ENCODE measurements at places on chromosomes 5 and 9.

DNA sequence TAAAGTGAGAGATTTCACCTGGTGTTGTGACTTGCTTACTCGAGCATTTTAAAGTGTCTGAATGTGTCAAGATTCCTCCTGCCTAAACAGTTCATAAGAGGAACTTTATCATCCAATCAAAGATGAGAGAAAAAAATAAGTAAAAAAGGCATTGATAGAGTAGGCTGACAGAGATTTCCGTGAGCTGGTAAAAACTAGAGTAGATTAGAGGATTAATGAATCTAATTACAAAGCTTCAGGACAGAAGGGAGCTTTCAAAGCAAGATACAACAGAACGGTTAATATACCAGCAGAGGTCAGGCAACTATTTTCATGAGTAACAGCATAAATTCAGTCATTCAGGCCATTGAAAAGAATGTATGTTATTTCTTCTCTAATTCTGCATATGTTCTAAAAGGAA, 91.5 kb downstream of the ADAMTS6 start:
- no peak for DNase-seq
- H3K27me3 ChIP-seq: no peaks in the 10 kb centered on the region
- no peak overlapping the region for H3K4me3 ChIP-seq
- H3K27ac ChIP-seq: no peak overlapping the region
- no peaks in the 10 kb centered on the region for H3K36me3 ChIP-seq
- no peaks in the 10 kb centered on the region for H3K4me1 ChIP-seq

DNA sequence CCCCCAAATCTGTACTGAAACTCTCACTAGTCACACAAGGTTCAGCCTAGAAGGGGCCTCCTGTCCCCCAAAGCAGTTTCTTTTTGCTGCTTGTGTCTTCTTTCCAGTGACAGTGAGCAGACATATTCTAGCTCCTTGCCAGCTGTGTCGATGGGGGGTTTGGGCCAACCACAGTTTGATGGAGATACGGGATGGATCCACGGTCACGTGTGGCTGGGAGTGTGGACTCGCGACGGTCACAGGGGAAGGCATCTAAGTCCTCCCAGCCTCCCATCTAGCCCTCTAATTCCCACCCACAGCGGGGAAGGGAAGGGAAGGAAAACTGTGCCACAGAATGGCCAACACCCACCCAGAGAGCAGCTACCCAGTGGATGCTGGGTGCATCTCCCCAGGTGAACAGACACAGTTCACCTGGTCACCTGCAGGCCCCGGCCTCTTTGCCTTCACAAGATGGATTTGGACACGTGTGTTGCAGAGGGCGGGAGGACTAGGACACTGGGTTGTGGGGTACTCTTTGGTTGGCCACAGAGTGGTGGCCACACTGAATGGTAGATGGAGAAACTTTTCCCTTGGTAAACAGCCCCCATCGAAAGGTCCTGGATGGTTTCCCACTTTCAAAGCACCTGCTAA, 54.4 kb downstream of the CRB2 start:
- H3K36me3 ChIP-seq: no peaks in the 10 kb centered on the region
- H3K4me3 ChIP-seq: no peak overlapping the region
- no peak overlapping the region for H3K27ac ChIP-seq
- no peaks in the 10 kb centered on the region for H3K27me3 ChIP-seq

DNA sequence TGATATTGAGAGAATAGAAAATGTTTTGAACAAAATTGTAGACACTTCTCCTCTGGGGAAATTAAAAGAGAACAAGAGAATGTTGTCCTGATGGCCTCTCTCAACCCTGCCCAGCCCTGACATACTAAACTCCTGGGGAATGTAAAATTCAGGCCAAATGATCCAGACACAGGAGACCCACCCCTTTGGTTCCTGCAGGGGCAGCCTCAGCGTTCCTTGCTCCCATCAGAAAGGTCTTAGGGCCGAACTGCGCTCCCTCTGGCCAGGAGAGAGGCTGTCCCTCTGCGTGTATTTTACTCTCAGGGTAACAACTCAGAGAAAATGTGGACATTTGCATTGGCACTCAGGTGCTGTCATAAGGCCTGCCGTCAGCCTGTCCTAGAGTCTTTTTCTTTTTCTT, 616.3 kb upstream of the KLF4 start:
- H3K4me3 ChIP-seq: no peak overlapping the region
- DNase-seq: no peak
- no peaks in the 10 kb centered on the region for H3K36me3 ChIP-seq

DNA sequence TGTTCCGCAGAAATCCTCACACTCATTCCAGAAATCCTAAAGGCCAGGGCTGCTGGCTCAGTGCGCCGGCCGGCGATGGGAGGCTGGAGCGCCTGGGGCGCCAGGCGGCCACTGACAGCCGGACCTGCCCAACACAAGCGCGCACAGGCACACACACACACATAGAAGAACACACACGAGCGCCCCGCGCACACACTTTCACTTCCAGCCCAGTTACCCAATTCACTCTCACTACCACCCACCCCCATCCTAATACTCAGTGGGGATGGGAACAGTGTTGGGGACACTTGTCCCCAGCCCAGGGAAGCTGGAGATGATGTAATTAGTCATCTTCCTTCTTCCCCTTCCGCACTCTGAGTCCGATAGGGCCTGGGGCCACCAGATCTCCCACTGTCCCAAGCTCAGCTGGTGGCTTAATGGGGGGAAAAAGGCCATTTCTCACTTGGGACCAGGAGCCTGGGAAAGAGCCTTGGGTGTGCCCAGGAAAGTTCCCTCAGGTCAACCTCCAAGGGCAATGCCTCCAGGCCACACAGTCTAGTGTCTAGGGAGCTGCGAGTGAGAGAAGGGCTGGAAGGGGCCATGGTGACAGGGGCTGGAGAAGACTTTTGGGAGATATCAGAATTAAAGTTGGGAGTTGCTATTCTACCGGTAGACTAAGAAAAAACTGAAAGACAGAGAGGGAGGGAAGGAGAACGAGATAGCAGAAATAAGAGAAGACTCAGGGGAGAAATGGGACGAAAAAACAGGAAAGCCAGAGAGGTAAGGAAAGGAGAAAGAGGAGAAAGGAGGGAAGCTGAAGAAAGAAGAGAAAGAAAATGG, 1.7 kb downstream of the EBF1 start:
- peak overlapping the region; percentile 87 for H3K4me3 ChIP-seq
- H3K27me3 ChIP-seq: no peaks in the 10 kb centered on the region
- DNase-seq: peak; percentile 34
- peaks cover 81% of the 10 kb centered on the region for H3K4me1 ChIP-seq
- peaks cover 11% of the 10 kb centered on the region for H3K36me3 ChIP-seq

GRCh38 chr5:149834246-149834855, 104.2 kb downstream of the PPARGC1B start:
- peak; percentile 51 for DNase-seq
- no peaks in the 10 kb centered on the region for H3K4me1 ChIP-seq
- H3K27ac ChIP-seq: no peak overlapping the region
- H3K4me3 ChIP-seq: no peak overlapping the region
- peaks cover 33% of the 10 kb centered on the region for H3K36me3 ChIP-seq
- H3K27me3 ChIP-seq: no peaks in the 10 kb centered on the region
